H9 (cell line): ENCODE measurements at places on chromosomes 13 and 19.
A peak's percentile ranks its signal among the peaks of the same experiment; 100 is the strongest.

DNA sequence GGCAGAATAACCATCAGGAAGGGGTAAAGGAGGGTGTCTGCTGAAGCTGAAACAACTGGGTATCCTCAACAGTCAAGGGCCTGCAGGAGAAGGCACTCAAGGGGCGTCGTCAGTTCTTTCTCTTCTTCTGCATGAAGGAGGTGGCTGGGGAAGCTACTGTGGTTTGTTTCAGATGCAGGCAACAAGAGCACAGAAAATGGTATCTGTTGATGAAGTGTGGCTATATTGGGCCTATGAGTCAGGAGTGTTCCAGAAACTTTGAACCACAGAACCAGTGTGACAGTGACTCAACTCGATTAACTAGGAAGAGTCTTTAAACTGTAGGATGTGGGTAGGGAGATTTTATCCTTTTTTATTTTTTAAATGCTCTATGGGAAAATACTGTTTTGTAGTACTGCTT, 686.3 kb downstream of the FGF9 start:
- DNase-seq = no peak

- DNase-seq = no peak
Observed at GRCh38 chr13:40626561-40626960, 39.9 kb downstream of the FOXO1 start.

GRCh38 chr19:34134190-34135053, 37.9 kb upstream of the LSM14A start:
- peak; percentile 93 for DNase-seq

DNA sequence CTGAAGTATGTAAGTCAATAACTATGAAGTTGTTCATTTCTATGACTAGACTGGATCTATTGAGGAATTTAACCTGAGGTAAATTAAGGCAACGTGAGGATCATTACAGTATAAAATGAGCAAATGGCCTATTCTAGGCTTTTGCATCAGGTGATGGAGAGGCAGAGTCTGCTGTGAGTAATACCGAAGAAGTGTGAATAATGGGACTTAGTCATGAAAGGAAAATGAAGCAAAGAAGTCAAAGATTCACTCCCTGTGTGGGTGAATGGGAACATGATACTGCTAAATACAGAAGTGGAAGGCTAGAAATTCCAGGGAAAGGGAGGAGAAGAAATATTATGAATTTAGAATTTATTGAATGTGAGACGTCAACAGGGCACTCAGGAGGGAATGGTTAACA, 774.1 kb downstream of the LIG4 start:
- no peak for DNase-seq

GRCh38 chr19:18160971-18161635, 8.1 kb downstream of the PIK3R2 start:
- DNase-seq = peak; percentile 76

- DNase-seq = no peak
Observed at GRCh38 chr13:47188802-47189201, 291.9 kb upstream of the HTR2A start.

DNA sequence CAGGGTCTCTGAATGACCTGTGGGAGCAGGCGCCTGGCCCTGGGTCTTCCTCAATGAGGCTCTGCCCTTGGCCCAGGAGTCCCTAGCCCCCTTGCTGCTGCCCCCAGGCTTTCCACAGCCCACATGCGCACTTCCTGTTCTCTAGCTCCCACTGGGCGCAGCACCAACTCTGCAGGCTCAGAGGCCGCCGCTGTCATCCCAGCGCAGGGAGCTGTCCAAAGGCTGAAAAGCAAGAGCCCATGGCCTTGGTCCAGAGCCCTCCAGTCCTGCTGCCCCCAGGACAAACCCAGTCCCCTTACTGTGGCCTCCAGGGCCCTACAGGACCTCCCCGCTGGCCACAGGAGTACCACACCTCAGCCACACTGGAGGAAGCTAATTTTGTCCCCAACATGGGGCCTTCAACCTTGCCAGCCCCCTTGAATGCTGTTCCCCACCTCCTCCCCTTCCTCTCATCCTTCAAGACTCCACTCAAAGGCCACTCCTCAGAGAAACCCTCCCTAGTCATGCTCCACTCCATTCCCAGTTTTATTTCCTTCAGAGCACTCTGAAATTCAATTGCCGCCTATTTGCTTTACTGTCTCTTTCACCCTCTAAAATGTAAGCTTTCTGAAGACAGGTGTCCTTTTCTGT, 8.0 kb upstream of the POU2F2 start:
- peak; percentile 90 for DNase-seq

DNA sequence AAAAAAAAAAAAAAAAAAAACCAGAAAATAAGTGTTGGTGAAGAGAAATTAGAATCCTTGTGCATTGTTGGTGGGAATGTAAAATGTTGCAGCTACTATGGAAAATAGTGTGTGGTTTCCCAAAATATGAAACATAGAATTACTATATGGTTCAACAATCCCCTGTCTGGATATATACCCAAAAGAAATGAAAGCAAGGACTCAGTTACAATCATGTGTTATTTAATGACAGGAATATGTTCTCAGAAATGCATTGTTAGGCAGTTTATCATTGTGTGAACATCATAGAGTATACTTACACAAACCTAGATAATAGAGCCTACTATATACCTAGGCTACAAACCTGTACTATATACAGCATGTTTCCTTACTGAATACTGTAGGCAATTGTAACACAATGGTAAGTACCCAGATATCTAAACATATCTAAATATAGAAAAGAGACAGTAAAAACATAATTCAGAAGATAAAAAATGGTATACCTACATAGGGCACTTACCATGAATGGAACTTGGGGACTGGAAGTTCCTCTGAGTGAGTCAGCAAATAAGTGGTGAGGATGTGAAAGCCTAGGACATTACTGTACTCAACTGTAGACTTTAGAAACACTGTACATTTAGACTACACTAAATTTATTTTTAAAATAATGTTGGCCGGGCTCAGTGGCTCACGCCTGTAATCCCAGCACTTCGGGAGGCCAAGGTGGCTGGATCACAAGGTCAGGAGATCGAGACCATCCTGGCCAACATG, 25.7 kb upstream of the SLC7A1 start:
- DNase-seq = no peak

GRCh38 chr19:6263306-6263705, 16.5 kb downstream of the MLLT1 start:
- DNase-seq = no peak

DNA sequence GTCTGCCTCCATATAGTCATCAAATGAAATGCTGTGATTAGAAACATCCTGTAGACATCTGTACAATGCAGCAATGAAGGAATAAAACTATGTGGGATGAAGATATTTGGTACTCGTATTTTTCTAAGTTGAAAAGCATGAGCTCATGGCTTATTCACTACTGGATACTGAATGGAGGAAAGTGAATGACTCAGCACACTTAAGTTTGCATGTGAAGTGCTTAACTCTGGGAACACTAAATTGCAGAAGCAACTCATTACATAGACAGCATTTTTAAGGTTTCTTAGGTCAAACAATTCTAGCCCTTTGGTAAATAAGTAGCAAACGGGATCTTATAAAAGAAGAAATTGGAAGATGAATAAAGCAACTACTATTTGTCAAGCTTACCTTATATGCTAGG, 429.0 kb upstream of the MIR17HG start:
- DNase-seq = no peak

GRCh38 chr13:40432018-40432978, 234.1 kb downstream of the FOXO1 start:
- DNase-seq = no peak

- no peak for DNase-seq
Observed at GRCh38 chr13:104869501-104869900, 1666.0 kb downstream of the EFNB2 start.

DNA sequence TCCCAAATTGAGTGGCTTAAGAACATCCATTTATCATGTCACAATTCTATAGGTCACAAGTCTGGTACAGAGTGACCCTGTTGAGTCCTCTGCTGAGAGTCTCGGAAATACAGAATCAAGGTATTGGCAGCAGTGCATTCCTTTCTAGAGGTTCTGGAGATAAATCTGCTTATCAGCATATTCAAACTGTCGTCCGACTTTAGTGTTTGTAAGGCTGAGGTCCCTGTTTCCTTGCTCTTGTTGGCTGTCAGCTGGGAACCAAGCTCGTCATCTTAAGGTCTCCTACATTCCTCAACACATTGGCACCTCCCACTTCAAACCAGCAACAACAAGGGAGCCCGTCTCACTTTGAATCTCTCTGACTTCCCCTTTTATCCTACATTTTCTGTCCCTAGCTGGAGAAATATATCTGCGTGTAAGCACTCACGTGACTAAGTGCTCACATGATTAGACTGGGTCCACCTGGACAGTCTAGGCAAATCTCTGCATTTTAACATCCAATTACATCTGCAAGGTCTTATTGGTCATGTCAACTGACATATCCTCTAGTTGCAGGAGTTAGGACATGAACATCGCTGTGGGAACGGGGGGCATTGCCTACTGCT, 886.8 kb downstream of the PCDH9 start:
- no peak for DNase-seq

- DNase-seq = no peak
Observed at GRCh38 chr13:96274046-96274445, 184.1 kb downstream of the HS6ST3 start.

DNA sequence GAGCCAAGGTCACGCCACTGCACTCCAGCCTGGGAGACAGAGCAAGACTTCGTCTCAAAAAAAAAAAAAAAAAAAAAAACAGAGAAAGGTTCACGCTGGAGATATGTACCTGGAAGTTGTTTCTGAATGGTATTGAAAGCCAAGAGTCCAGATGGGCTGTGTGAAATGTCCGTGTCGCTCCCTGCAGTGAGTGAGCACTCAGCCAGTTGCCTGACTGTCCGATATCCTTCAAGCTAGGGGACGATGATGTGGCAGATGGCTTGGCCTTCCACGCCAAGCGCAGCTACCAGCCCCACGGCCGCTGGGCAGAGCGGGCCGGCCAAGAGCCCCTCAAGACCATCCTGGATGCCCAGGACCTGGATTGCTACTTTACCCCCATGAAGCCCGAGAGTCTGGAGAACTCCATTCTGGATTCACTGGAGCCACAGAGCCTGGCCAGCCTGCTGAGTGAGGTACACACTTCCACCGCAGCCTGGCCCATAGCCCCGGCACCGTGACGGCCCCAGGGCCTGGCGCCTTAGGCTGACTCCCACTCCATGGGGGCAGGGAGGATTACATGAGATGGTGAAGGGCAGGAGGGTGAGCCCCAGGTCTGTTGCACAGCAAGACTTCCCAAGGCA, 11.7 kb upstream of the OVOL3 start:
- DNase-seq = no peak

- no peak for DNase-seq
Observed at GRCh38 chr19:16013181-16013850, 63.0 kb upstream of the TPM4 start.

DNA sequence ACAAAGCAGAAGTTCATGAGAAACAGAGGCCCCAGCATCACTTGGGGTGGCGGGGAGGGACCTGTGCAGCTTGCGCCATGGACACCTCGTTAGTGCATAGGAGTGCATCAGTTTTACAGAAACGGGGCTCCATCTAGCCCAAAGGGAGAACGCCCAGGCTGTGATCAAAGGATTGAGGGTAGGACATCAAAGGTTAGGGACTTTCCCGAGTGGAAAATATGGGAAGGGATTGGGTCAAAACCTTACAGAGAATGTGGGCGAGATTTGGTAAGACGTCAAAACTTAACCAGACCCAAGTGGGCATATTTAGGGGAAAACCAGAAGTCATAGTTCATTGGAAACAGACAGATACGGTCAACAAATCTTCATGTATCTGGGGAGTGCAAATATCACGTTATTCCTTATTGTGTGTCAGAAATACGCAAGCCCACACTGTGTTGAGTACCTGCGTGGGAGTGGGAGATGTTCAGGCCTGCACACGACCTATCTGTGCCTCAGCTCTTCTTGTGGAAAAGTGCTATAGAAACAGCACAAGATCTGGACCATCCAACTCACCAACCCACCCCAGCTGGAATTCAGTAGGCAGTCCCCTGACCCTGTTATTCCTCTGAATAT, 9.4 kb upstream of the GRAMD1A start:
- DNase-seq = no peak
